GM03348 (cell line): ENCODE measurements at places on chromosomes 12 and 14.
A peak's percentile ranks its signal among the peaks of the same experiment; 100 is the strongest.

DNA sequence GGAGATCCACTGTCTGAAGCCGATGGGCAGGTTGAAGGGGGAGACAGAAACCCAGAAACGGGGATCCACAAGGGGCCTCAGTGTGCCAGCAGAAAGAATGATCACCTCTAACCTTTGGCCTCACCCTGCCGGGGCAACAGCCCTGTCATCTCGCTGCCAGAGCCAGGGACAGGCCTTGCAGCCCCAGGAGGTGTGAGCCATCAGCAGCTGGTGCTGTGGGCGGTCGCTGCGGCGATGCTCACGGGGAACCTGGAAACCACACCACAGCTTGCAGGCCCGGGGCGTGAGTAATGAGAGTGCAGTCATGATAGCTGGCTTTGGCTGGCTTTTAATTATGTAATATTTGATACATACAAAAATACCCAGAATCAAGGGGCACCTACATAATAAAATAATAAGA lies 4.7 kb upstream of the TTC7B start:
- DNase-seq = no peak

GRCh38 chr12:123363390-123363739 lies 1.3 kb downstream of the SBNO1 start:
- DNase-seq = peak; percentile 26

- DNase-seq = no peak
Observed at GRCh38 chr12:113449839-113450238, 21.8 kb downstream of the LHX5 start.

GRCh38 chr12:69355363-69356028 lies 4.0 kb upstream of the YEATS4 start:
- no peak for DNase-seq

DNA sequence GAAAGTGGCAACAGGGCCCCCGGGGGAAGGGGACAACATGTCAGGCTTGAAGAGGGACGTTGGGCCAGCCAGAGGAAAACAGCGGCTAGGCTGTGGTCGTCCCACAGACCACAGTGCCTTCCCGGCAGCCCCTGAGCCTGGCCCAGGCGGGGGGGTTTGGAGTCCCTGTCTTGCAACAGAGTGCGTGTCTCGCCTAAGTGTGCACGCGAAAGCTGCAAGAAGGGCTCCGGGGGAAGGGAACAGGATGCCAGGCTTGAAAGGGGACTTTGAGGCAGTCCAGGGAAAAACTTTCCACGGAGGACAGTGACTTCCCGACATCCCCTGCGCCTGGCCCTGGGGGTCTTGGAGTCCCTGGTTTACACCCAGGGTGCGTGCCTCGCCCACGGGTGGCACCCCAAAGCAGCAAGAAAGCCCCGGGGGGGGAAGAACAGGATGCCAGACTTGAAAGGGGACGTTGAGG lies 157.5 kb upstream of the ALG10B start:
- DNase-seq = no peak

- DNase-seq = no peak
Observed at GRCh38 chr12:111792155-111792855, 25.6 kb downstream of the ALDH2 start.

- peak; percentile 93 for DNase-seq
Observed at GRCh38 chr12:125330645-125331341, 265.6 kb downstream of the AACS start.

DNA sequence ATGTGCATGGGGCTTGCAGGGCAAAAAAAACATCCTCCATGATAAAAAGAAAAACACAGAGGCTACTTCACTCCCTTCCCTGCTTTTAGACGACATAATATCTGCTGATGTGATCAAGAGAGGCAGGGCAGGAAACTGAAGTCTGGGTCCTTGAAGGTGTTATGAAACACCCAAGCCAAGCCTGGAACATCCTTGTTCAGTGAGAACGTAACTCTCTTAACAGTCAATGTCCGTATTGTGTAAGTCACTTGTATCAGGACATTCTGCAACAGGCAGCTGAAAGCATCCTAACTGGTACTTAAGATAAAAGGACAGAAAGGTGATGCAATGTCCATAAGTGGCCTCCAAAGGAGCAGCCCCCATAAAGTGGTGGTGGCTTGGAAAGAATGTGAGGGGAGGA lies 20.0 kb downstream of the KCNK10 start:
- no peak for DNase-seq

- no peak for DNase-seq
Observed at GRCh38 chr14:37579274-37579673, 15.8 kb downstream of the FOXA1 start.

- no peak for DNase-seq
Observed at GRCh38 chr14:94004015-94004414, 6.9 kb downstream of the CCDC197 start.

- peak; percentile 45 for DNase-seq
Observed at GRCh38 chr14:65414961-65415589, 2.5 kb downstream of the FUT8 start.

GRCh38 chr12:15355766-15356165 lies 33.5 kb downstream of the PTPRO start:
- DNase-seq = no peak

DNA sequence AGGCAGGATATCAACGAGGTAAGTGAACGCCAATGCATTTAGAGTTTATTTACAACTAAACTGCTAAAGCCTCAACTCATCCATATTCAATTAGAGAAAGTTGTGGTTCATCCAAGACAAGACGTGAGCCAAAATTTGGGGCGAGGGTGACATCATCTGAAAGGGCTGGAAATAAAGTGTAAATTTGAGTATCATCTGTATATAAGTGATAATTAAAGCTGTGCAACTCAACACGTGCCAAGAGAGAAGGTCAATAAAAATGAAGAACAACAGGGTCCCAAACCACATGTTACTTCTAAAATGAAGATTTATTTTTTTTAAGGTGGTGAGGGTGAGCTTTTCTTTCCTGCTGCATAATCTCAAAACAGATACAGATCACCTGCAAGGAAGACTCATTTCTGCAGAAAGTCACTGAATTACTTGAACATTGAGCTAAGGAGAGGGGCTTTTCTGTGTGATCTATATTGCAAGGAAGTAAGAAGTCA lies 203.6 kb downstream of the EFCAB11 start:
- DNase-seq = no peak

GRCh38 chr14:77375973-77376770 lies 722 bp downstream of the TMED8 start:
- no peak for DNase-seq

DNA sequence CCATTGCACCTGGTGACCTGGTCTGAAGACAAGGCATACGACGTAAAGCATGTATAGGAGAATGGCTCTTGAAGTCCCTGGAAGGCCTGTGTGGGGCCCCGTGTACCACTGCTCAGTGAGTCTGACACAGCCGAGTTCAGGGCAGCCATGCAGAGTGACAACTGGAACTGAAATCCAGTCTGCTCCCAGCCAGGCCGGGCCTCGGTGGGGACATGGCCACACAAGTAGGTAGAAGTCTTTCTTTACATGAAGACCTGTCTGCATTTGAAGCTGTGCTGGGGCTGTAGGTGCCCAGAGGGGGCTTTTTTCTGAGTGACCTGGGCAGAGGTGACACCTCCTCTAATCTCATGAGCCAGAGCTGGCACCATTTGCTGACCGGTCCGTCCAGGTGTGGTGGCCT lies 35.7 kb downstream of the ADGRD1 start:
- no peak for DNase-seq

DNA sequence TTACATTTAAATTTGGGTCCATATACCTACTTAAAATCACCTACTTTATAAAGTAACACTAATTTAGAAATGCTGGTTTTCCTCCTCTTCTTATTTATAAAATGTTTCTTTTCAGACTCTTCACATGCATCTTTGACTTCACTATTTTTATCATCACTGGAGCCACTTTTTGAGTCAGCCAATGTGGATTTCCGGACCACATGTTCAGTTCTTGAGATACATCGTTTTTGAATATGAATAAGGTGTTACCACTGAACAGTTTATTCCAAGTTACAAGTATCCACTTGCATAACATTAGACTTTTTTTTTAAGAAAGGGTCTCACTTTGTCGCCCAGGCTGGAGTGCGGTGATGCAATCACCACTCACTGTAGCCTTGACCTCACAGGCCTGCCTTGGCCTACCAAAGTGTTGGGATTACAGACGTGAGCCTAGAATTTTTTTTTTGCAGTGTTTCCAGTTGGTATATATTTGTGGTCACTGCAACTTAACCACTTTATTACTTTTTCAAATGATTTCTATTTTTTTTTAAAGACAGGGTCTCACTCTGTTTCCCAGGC lies 5.7 kb downstream of the FNTB start:
- DNase-seq = no peak

DNA sequence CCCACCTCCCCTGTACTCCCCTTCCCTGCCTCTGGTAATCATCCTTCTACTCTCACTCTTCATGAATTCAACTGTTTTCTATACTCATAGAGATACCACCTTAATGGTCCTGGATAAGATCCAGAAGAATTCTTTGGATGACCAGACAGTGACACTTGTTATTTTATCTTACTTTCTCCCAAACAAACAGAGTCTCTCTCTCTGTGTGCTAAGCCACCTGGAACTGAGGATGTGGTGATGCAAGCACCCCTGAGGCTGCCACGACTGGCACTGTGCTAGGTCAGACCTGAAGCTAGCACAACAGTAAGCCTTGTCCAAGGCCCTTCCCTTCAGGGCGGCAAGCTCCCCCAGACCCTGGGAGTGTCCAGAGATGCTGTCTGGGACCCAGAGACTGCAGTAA lies 250.2 kb downstream of the C12orf50 start:
- no peak for DNase-seq

- no peak for DNase-seq
Observed at GRCh38 chr14:22552001-22552826, 36.8 kb downstream of the DAD1 start.

DNA sequence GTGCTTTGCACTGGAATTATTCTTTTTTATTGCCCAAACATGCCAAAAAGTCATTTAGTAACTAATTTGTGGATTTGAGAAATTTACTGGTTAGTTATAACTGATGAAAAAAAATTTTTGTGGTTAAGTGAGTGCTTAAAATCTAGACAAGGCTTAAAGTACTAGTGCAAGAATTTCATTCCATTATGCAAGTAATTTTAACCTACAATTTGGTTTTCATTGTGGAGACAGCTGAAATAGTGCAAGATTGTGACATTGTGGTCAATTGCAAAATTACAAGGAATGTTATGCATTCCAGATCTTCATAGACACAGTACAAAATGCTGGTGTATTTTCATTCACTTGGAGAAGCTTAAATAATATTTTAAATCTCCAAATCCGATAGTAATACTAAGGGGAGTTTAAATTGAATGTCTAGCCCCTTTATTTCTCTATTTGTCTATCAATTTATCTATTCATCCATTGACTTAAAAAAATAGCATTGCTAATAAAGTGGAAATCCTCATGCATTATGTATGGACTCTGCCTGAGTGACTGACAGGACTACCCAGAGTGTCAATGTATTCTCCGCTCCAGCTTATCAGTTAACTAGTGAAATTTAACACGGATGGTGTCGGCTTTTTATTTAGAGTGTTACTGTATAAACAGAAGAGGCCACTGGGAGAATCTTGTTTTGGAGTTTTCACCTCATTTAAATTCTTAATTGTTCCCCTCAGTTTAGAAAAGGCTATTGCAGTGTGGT lies 125.9 kb downstream of the ALX1 start:
- peak; percentile 39 for DNase-seq

- no peak for DNase-seq
Observed at GRCh38 chr14:63745858-63746425, 18.1 kb upstream of the SGPP1 start.

GRCh38 chr14:103890821-103891666 lies 37.2 kb upstream of the TDRD9 start:
- no peak for DNase-seq

DNA sequence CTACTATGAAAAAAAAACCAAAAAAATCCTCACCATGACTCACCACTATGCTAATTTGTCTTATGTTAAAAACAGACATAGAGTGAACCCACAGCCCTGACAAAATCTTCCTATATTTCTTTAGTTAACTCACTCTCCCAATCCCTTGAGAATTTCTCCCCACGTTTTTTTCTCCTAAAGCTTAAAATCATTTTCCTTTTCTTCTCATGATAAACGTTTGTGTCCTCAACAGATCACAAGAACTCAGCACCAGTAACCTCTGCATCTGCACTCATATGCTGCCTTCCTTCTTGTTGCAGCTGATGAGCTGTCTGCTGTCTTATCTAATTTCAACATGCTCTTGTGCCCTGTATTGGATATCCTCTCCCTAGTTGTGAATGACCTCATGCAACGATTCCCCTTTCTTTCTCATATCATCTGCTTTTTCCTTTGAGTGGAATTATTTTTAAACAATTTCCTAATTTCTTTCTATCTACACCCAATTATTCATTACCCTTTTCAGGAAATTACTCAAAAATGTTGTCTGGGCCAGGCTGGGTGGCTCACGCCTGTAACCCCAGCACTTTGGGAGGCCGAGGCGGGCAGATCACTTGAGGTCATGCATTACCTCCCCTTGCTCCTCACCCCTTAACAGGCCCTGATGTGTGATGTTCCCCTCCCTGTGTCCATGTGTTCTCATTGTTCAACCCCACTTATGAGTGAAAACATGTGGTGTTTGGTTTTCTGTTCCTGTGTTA lies 427.5 kb upstream of the MGAT4C start:
- peak; percentile 9 for DNase-seq

GRCh38 chr14:42277840-42278239 lies 671.2 kb downstream of the LRFN5 start:
- DNase-seq = no peak

GRCh38 chr14:68741477-68741791 lies 51.4 kb downstream of the ZFP36L1 start:
- DNase-seq = no peak

DNA sequence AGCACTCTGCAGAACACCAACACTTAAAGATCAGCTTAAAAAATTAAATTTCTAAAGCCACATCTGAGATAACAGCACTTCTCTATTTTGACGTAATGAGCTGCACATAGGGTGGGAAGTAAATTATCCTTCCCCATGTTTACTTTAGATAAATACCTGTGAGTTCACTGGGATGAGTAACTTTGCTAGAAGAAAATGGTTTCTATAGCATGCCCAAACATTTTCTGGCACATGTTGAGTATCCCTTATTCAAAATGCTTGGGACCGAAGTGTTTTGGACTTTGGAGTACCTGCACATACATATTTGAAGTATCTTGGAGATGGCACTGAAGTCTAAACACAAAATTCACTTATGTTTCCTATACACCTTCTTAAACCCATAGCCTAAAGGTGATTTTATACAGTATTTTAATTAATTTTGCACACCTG lies 6.6 kb downstream of the SLC38A2 start:
- DNase-seq = no peak

- peak; percentile 9 for DNase-seq
Observed at GRCh38 chr12:67431411-67432020, 162.4 kb downstream of the CAND1 start.

GRCh38 chr14:77599889-77600288 lies 16.5 kb downstream of the SPTLC2 start:
- no peak for DNase-seq

DNA sequence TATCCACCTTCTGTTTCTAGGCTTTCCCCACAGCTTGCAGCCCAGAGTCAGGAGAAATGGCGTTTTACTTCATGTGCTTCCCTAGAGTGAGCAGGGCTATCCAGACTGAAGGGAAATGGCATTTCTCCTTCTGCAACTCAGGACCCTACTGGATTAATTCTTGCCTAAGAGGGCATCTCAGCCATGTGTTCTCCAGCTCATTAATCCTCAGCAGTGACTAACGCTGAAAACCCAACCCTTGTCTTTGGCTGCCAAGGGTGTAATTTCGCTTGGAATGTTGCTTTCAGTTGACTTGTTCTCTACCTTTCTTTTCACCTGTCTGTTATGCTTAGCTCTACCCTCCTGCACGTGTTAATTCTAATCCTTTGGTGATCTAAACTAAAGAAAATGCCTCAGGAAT lies 21.0 kb upstream of the EMP1 start:
- peak; percentile 65 for DNase-seq

- DNase-seq = no peak
Observed at GRCh38 chr12:131105351-131105735, 151.6 kb downstream of the ADGRD1 start.
